Type B pancreatic cell (in vitro differentiated cells): ENCODE measurements at places on chromosomes 13 and 19.

- H3K4me1 ChIP-seq = peaks cover 15% of the 10 kb centered on the region
- no peaks in the 10 kb centered on the region for H3K36me3 ChIP-seq
- no peaks in the 10 kb centered on the region for H3K27me3 ChIP-seq
- H3K27ac ChIP-seq = no peak overlapping the region
- no peak for DNase-seq
These were observed 171.0 kb downstream of the GPC6 start for GRCh38 chr13:93397619-93398018.

DNA sequence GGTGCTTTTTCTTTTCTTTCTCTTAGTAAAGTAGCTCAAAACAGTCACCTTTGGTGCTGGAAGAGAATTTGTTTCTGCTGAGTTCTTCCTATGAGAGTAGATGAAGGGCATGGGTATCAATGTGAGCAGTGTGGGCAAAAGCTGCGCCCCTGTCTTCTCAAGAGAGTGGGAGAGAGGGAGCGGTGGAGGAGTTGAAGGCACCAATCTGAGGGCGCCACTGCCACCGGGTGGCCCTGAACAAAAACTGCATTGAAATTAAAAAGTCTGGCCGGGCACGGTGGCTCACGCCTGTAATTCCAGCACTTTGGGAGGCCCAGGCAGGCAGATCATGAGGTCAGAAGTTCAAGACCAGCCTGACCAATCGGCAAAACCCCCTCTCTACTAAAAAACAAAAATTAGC, 28.7 kb upstream of the EPHX3 start:
- no peak for DNase-seq
- H3K27ac ChIP-seq = peak overlapping the region; percentile 26
- peaks cover 8% of the 10 kb centered on the region for H3K36me3 ChIP-seq
- H3K4me3 ChIP-seq = no peak overlapping the region
- no peaks in the 10 kb centered on the region for H3K27me3 ChIP-seq

DNA sequence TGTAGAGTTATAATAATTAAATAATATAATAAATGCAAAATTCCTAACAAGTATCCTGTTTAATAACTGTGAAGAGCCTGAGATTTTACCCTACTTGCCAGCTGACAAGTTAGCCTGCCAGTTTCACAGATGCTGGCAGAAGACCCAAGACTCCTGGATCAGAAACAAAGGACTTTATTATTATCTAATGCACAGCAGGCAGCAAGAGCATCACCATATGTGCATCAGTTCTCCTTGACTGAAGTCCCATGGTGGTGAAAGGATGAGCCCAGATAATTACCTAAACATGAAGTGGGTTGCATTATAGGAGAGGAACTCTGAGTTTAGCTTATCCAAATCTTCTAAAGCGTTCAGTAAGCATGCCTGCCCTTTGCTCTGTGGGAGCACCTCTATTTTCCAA, 39.1 kb upstream of the MTIF3 start:
- H3K4me3 ChIP-seq = no peak overlapping the region
- no peaks in the 10 kb centered on the region for H3K4me1 ChIP-seq
- no peak for DNase-seq
- H3K27ac ChIP-seq = no peak overlapping the region
- H3K36me3 ChIP-seq = no peaks in the 10 kb centered on the region

GRCh38 chr13:113907635-113908617, 44.0 kb upstream of the GAS6 start:
- no peak overlapping the region for H3K27ac ChIP-seq
- peaks cover 6% of the 10 kb centered on the region for H3K4me1 ChIP-seq
- no peaks in the 10 kb centered on the region for H3K36me3 ChIP-seq
- DNase-seq = peak; percentile 59
- H3K27me3 ChIP-seq = peaks cover 21% of the 10 kb centered on the region
- H3K4me3 ChIP-seq = no peak overlapping the region

DNA sequence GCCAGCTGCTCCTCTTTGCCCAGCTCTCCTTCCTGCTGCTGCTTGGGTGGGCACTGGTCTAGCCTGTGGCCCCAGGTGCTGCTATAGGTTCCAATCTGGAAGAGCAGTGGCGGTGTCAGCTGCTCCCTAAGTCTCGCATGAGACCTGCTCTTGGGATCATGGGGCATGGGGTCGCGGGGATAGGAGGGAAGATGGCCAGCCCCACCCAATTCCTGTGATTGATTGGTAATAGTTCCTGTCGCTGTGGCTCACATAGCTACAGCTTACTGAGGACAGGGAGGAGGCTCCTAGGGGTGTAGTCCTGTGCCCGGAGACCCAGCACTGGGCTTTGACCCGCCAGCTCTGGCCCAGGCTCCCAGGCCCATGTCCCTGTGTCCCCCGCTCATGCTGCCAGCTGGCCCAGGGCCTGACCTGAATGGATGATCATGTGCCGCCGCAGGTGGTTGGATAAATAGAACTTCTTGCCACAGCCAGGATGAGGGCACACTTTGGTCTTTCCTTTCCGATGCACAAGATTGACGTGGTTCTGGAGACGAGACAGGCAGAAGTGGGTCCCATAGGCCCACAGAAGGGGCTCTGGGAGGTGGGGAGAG, 4.5 kb upstream of the ELAVL3 start:
- H3K4me1 ChIP-seq = peaks cover 4% of the 10 kb centered on the region
- peaks cover 4% of the 10 kb centered on the region for H3K36me3 ChIP-seq
- peaks cover 27% of the 10 kb centered on the region for H3K27me3 ChIP-seq
- H3K27ac ChIP-seq = no peak overlapping the region
- peak overlapping the region; percentile 36 for H3K4me3 ChIP-seq
- no peak for DNase-seq
